ENCODE measurements at places on chromosomes 4 and X.

GRCh38 chr4:159398236-159398638, 295.4 kb downstream of the RAPGEF2 start:
- DNase-seq: no peak
- peaks cover 17% of the 10 kb centered on the region for H3K4me1 ChIP-seq

DNA sequence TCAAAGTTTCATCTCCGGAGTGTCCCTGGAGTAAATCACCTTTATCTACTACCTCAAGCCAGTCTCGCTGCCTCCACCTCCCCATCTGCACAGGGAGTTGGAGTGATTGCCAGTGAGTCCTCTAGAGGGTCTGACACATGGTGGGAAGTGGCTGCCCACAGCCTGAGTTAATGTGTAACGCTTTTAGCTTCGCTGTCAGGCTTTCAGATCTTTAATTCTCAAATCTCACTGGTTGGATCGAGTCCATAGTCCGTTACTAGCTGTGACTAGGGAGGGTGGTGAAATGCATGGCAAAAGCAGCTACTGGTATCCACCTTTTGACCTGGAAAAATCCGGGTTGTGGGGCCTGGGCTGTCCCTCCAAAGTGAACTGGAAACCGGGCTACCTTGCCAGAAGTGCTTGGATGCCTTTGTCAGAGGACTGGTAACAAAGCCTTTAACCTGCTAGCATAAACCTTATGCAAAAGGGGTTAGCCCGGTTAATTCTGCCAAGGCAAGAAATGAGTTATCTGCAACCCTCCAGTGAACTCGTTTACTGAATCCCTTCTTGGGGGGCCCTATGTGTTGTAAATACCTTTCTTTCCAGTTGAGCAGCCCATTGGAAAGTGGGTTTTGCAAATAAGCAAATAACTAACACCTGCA, 5.1 kb upstream of the WDR1 start:
- no peaks in the 10 kb centered on the region for H3K27me3 ChIP-seq
- H3K27ac ChIP-seq: no peak overlapping the region
- peaks cover 39% of the 10 kb centered on the region for H3K4me1 ChIP-seq
- no peak for DNase-seq

- DNase-seq: no peak
- no peaks in the 10 kb centered on the region for H3K36me3 ChIP-seq
- H3K4me3 ChIP-seq: no peak overlapping the region
Measured at GRCh38 chrX:136725441-136726104, 55.2 kb downstream of the ARHGEF6 start.

- peak overlapping the region; percentile 33 for H3K4me3 ChIP-seq
- H3K27ac ChIP-seq: peak overlapping the region; percentile 93
- DNase-seq: no peak
- peaks cover 1% of the 10 kb centered on the region for H3K36me3 ChIP-seq
Measured at GRCh38 chrX:20361081-20361889, 94.6 kb upstream of the RPS6KA3 start.

- no peaks in the 10 kb centered on the region for H3K4me1 ChIP-seq
- DNase-seq: no peak
- H3K36me3 ChIP-seq: no peaks in the 10 kb centered on the region
- no peaks in the 10 kb centered on the region for H3K27me3 ChIP-seq
Measured at GRCh38 chr4:35025152-35025834, 1219.0 kb downstream of the ARAP2 start.

DNA sequence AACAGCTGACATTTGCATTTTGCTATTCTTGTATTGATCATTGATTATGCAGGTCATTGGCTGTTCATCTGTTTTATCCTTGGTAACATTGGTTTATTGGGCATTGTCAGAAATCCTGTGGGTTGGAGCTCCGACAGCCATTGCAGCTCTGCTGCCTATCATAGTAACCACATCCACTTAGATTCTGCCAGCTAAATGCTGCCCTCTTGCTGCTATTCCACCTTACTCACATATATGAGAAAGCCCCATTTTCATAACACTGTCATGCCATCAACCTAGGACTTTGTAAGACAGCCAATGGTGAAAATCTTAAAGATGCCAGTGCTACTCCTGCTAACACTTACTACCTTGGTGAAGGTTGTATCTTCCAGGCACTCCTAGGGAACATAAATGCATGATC, 187.3 kb upstream of the CXCL13 start:
- no peak for DNase-seq
- no peak overlapping the region for H3K27ac ChIP-seq
- no peak overlapping the region for H3K4me3 ChIP-seq
- H3K27me3 ChIP-seq: peaks cover 39% of the 10 kb centered on the region

DNA sequence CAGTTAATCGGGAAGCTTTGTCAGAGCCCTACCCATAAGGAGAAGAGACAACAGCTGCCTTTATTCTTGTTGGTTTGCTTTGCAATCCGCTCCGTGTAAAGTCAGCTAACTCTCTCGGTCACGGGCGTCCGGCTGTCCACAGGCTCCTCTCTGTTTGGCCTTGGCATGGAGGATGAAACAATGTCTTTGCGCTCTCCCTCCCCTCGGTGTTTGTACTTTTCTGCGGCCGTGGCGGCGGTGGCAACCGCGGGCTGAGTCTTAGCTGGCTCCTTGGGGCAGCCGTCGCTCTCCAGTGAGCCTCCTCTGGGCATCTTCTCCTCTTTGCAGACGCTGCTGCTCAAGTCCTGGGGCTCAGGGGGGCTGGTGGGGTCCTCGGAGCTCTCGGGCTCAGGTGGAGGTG, 10.6 kb upstream of the IRAK1 start:
- H3K4me3 ChIP-seq: no peak overlapping the region
- DNase-seq: no peak
- H3K36me3 ChIP-seq: peaks cover 11% of the 10 kb centered on the region
- no peaks in the 10 kb centered on the region for H3K27me3 ChIP-seq

GRCh38 chrX:85922821-85923220, 124.5 kb downstream of the CHM start:
- H3K4me3 ChIP-seq: no peak overlapping the region
- peaks cover 27% of the 10 kb centered on the region for H3K36me3 ChIP-seq
- no peak for DNase-seq

DNA sequence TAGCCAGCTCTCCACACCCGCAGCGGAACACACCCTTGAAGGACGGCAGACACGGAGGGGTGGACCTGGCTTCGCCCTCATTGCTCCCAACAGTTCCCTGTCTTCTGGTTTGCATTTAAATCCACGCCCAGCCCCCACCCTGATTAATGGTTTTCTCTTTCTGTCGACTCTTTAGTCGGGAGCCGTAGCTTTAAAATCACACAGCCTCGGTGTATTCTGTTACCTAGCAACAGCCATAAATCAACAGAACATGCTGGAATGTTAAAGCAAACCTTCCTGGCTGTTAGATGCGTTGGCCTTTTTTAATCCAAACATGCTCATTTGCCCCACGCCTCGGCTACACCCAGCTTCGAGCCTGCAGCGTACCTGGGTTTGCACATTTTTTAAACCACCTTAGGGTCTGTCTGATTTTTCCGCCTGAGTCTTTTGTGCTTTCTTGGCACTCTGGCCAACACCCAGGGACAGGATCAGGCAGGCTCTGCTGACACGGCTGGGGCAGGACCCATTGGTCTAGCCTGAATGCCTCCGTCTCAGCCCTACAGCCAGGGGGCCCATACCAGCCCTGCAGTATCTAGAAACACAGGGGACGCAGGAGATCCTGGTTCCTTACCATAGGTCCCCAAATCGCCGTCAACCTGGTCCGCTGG, 21.4 kb upstream of the PPP2R2C start:
- DNase-seq: peak; percentile 55
- H3K27ac ChIP-seq: peak overlapping the region; percentile 51
- H3K27me3 ChIP-seq: peaks cover 44% of the 10 kb centered on the region
- peak overlapping the region; percentile 25 for H3K4me3 ChIP-seq

GRCh38 chrX:78945186-78945912, at the start of gene P2RY10:
P2RY10 (plus strand) TSS chrX:78945391; CDS start chrX:78960521, 15,130 bp downstream.
- H3K27ac ChIP-seq: no peak within 1 kb of the TSS
- no peak for DNase-seq
- no peak within 1 kb of the TSS for H3K4me3 ChIP-seq

DNA sequence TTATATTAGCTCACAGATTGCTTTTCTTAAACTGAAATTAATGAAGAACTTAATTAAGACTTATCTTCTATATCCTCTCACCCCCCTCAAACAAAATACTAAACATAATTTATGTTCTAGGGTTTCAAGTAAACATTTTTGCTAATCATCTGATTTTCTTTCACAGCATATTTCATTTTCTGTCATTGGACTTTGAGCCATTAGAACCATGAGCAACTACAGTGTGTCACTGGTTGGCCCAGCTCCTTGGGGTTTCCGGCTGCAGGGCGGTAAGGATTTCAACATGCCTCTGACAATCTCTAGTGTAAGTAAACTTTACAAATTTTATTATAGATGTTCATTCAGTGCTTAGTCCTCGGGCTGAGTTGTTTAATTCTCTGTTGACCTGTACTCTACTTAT, 3.3 kb downstream of the PDLIM5 start:
- no peak overlapping the region for H3K4me3 ChIP-seq
- no peaks in the 10 kb centered on the region for H3K27me3 ChIP-seq
- H3K27ac ChIP-seq: no peak overlapping the region
- peaks cover 48% of the 10 kb centered on the region for H3K4me1 ChIP-seq
- no peak for DNase-seq
- peaks cover 1% of the 10 kb centered on the region for H3K36me3 ChIP-seq

DNA sequence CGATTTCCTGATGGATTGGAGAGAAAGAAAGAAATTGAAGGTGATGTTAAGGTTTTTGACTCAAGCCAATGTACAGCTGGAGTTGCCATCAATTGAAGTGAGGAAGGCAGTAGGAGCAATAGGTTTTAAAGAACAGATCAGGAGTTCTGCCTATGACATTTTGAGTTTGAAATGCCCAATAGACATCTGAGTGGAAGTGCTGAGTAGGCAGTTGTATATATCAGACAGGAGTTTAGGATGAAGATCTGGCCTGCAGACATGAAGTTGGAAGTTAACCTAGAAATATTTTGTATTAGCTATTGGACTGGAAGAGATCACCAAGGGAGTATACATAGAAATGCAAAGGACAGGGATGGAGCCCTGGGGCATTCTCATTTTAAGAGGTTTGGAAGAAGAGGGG, 12.9 kb upstream of the TMSB15B start:
- H3K4me1 ChIP-seq: no peaks in the 10 kb centered on the region
- no peaks in the 10 kb centered on the region for H3K27me3 ChIP-seq
- DNase-seq: no peak
- no peak overlapping the region for H3K27ac ChIP-seq

DNA sequence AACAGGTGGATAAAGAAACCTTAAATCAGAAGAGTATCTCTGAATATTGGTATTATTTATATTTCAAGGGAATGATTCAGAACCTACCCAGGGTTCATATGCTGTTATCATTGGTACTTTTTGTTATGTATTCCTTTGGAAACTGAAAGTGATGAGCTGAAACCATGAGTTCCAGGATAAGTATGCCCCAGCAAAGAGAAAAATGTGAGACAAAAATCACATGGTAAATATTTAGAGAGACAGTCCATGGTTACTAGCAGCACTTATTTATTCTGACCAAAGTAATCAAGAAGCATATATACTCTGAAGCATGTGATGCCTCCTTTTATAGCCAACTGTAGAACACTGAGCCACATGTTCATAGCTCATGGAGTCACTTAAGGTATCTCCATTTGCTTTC, 277.7 kb downstream of the ARAP2 start:
- no peak for DNase-seq
- H3K27ac ChIP-seq: no peak overlapping the region
- H3K36me3 ChIP-seq: no peaks in the 10 kb centered on the region
- H3K27me3 ChIP-seq: no peaks in the 10 kb centered on the region

DNA sequence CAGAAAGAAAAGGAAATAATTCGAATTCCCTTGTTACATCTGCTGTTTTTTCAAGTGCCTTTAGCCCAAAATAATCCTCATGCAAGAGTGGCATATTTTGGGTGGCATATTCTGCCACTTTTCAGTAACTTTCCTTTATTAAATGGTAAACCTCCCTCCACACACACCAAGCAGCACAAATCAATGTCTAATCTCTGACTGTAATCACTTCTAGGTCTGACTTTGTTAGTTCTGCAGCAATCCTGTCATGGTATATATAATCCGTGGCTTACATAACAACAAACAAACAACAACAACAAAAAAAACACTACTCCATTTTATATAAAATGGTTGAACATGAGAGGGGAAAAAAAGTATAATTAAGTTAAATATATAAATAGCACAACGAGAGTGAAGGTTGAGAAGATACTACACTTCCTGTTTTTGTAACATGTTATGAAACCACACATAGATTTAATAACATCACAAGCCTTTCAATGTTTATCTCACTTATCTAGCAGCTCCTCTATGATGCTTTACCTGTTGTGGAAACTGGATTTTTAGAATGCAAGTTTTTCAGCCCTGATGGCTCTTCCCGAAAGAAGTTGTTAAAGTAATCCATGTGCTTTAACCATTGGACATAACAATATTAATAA, 715.4 kb downstream of the GRXCR1 start:
- no peak overlapping the region for H3K27ac ChIP-seq
- no peaks in the 10 kb centered on the region for H3K4me1 ChIP-seq
- no peaks in the 10 kb centered on the region for H3K27me3 ChIP-seq
- no peak for DNase-seq
- H3K4me3 ChIP-seq: no peak overlapping the region
- H3K36me3 ChIP-seq: no peaks in the 10 kb centered on the region

DNA sequence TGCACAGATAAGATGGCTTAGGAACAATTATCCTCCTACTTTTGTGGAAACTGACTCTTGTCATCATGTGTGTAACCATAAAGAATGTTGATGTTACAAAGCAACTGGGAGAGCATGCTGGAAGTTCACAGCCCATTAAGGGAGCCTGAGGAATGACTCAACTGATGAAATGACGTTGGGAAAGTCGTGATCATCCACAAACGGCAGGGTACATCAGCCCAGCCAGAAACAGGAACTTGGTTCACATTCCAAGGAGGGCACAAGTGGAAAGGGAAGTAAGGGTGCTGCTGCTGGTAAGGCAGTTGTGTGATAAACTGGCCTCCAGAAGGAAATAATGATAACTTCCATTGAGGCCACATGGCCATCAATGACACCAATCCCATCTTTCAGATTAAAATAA, 6.7 kb downstream of the TEC start:
- H3K4me3 ChIP-seq: no peak overlapping the region
- H3K36me3 ChIP-seq: no peaks in the 10 kb centered on the region
- H3K4me1 ChIP-seq: peaks cover 12% of the 10 kb centered on the region
- no peaks in the 10 kb centered on the region for H3K27me3 ChIP-seq

- H3K27me3 ChIP-seq: no peaks in the 10 kb centered on the region
- H3K4me3 ChIP-seq: no peak overlapping the region
- no peak overlapping the region for H3K27ac ChIP-seq
- H3K4me1 ChIP-seq: peaks cover 29% of the 10 kb centered on the region
Measured at GRCh38 chrX:32673193-32673592, 538.2 kb downstream of the DMD start.

Data from mesothelial cell of epicardium (in vitro differentiated cells).